Stimulated activated CD4-positive, alpha-beta T cell treated with anti-CD3 and anti-CD28 coated beads, Interleukin-1b, Interleukin-23, amount 100 ng/mL, for 48 hours (primary cell): ENCODE measurements at places on chromosomes 12 and 14.

GRCh38 chr12:53722450-53723041, 4.7 kb downstream of the CALCOCO1 start:
- no peak for DNase-seq

DNA sequence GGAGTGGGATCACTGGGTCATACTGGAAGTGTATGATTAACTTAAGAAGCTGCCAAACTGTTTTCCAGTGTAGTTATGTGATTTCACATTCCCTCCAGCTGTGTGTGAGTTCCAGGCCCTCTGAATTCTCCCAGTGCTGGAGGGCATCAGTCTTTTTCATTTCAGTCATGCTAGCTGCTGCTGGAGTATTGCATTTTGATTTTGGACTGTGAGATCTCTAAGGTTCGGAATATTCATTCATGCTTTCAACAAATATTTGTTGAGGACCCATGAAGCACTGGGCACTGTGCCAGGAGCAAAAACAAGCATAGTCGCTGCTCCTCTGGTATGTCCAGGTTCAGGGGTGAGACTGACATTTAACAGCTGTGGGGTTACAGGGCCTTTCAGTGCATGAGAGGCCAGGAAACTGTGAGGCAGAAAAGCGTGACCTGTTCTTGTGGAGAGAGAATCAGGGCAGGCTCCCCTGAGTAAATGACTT, 133.2 kb downstream of the SCARB1 start:
- no peak for DNase-seq

DNA sequence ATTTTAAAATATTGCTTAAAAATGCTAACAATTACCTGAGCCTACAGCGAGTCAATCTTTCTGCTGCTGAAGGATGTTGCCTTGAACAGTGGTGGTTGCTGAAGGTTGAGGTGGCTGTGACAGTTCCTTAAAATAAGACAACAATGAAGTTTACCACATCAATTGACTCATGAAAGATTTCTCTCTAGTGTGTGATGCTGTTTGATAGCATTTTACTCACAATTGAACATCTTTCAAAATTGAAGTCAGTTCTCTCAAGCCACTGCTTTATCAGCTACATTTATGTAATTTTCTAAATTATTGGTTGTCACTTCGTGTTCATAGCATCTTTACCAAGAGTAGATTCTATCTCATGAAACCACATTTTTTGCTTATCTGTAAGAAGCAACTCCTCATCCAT, 20.3 kb downstream of the CMAS start:
- no peak for DNase-seq

GRCh38 chr14:86640288-86640687, 1110.3 kb downstream of the FLRT2 start:
- no peak for DNase-seq

- peak; percentile 70 for DNase-seq
Measured at GRCh38 chr12:9707864-9708808, 24.8 kb downstream of the CLECL1 start.

GRCh38 chr12:108360487-108360886, 21.4 kb upstream of the CMKLR1 start:
- DNase-seq: no peak

- no peak for DNase-seq
Measured at GRCh38 chr14:94775871-94776210, 5.9 kb upstream of the GSC start.

DNA sequence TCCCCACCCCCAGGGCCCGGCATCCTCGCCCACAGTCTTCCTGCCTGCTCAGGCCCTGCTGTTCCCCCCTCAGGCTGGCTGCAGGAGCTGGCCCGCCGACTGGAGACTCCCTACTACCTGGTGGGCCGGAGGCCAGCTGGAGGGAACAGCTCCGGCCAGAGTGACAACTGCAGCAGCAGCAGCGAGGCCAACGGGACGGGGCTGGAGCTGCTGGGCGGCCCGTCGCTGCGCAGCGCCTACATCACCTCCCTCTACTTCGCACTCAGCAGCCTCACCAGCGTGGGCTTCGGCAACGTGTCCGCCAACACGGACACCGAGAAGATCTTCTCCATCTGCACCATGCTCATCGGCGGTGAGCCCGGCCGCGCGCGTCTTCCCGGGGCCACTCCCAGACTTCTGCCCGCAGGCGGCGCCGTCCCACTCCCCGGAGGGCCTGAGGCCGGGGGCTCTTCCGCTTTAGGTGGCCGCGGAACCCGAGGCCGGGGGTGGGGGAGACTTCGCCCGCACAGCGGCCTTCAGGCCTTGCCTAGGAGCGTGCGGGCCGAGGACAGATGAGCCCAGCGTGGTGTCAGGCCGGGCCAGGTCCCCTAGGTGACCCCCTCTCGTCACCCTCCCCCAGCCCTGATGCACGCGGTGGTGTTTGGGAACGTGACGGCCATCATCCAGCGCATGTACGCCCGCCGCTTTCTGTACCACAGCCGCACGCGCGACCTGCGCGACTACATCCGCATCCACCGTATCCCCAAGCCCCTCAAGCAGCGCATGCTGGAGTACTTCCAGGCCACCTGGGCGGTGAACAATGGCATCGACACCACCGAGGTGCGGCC, 10.2 kb downstream of the KCNH3 start:
- no peak for DNase-seq

- DNase-seq: peak; percentile 37
Measured at GRCh38 chr12:103840462-103840875, 565 bp downstream of the NT5DC3 start.

GRCh38 chr12:8996682-8997405, 7.5 kb downstream of the KLRG1 start:
- DNase-seq: peak; percentile 37

DNA sequence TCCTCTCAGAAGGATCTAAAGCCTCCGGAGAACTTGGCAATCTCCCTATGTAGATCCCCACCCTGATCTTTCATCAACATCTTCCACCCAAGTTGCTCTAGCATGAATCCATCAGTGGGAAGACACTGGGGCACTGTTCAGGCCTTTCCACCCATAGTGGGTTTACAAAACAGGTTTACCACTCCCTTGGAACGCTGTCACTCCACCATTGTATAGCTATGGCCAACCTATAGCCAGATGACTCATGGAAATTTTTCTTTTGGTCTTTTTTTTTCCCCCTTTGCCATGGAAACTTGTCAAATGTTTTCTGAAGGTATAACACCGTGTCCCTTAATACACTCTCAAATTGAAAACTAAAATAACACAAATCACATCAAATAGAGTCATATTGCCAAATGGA, 10.8 kb upstream of the HSPB8 start:
- no peak for DNase-seq

DNA sequence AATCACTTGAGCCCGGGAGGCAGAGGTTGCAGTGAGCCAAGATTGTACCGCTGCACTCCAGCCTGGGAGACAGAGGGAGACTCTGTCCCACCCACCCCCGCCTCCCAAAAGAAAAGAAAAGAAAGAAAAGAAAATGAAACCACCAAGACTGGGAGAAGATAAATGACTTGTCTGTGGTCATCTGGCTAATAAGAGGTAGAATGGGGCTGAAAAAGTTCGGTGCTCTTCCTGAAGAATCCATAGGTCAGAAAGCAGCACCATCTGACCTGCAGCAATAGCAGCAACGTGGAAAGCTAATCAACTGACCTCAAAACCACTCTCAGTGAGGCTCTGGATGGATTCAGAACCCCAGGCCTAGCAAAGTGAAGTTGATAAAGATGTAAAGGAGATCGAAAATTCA, 25.2 kb downstream of the SSH1 start:
- DNase-seq: no peak

DNA sequence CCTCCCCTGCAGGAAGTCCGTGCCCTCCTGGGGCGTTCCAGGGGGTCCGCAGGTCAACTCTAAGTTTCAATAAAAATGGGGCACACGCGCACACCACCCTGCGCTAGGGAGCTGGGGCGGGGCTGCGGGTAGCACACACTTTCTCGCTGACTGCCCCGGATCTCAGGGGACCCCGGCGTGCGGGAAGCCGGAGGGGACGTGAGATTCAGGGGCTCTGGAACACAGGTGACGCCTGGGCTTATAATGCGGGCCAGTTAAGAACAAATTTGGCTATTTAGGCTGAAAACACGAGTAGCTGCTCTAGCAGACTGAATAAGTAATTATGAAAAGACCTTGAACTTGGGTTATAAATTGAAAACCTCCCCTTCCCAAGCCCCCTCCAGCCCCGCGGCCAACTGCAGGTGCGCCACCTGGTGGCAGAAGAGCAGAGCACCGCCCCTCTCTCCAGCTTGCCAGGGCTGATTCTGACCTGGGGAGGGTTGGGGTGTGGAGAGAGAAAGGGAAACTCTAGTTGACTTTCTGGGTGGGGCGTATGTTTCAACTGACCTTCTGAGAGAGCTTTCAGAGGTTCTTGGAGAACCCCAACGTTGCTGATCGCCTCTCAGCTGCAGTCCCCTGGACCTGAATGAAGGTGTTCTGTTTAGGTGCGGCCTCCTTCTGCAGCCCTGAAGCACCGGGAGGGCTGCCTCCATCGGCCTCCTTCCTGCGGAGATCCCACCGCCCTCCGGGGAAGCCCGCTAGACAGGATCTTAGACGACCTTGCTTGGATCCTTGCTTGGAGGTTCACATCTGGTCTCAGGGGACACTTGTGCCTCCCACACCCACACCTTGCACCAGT, 118.4 kb upstream of the EVL start:
- DNase-seq: peak; percentile 45

DNA sequence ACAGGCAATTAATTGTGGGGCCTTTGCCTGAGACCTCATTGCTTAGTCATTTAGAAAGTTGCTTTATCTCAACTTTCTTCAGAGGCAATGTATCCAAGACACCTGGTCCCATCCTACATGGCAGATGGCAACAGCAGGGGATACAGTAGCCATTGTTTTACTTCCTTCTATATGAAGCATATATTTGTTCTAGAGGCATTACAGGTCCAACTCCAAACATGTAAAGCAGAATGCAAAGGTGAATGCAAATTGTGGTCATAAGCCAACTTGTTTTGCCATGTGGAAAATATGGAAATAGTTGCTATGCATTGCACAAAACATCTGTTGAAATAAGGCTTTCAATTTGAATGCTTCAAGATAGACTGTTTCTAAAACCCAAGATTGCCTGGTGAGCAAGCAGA, 109.8 kb upstream of the BCAT1 start:
- DNase-seq: no peak

DNA sequence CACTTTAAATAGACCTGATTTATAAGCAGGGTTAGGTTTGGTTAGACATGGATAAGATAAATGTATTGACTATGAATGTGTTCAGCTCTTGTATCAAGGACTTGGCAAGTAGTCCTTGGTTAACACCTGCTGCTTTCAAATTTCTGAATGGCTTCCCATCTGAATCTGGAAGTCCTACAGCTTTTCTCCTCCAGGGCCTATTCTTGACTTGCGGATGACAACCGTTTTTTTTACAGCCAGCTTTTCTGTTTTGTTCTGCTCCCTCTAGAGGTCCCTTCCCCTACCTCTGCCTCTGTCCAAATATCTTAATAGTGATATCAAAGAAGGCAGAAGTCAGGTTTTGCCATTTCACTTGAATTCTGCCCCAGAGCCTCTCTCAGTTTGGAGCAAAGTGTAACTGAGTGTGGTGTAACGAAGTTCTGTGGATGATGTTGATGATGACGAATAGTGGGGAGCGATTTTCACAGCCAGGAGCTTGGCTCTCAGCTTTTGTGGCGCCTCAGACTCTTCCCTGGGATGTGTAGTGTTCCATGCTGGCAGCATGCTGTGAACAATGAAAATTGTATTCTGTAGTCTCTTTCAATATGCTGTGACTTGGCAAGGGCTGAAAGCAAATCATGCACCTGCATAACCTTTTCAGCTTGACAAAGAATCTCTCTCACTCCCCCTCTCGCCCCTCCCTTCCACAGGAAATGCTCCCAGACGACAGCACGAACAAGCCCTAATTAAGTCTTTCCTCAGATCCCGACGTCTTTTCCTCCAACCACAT, 5.0 kb upstream of the SLC4A8 start:
- no peak for DNase-seq

DNA sequence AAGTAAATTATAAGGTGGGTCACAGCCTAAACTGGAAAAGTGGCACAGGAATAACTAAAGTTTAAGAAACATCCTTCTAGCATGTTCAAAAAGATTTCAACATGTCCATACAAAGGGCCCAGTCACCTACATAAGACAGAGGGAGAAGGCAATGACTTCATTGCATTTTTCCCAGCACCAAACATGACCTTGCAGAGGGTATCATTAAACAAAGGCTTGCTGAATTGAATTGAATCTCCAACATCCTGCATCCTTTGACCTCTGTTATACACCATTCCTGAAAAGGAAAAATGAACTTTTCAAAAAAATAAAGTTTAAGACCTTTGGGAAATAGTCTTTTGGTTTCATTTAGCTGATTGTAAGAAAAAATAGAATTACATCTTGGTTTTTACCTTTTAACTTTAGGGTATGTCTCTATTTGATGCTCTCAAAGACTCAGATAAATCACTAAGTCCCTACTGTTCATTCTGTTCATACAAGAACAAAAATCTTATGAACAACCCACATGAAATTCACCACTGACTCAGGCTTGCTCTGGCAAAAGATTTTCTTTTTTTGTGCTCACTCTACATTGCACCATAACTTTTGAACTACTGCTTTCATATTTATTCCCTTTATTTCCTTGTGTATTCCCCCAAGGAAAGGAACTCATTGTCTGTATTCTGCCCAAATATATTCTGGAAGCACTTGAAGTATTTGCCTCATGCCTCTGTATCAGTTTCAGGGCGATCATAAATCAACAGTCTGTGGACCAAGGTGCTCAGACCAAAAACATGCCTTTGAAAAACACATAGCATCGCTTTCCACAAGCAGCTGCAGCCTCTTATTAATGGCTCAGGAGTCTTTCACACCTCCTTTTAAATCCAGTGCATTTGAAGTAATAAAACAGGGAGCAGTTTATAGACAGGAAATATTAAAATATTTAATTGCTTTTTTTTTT, 121.7 kb downstream of the DUSP6 start:
- DNase-seq: no peak

DNA sequence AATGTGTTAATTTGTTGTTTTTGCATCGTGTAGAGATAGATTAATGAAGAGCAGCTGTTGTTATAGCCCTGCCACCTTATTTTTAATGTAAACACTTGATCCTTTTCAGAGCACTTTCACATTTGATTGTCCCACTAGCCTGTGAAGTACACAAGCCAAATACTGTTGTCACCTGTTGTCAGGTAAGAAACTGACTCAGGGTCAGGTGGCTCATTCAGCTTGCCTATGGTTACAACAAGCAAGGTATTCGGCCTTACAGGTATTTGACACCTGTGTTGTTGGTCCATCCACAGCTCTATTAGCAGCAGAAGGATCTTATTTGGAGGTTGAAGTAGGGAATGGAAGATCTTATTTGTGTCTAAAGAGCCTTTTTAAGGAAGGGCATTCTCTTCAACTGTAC, 108.9 kb downstream of the GPR135 start:
- no peak for DNase-seq

GRCh38 chr12:125907351-125907750, 842.1 kb downstream of the AACS start:
- DNase-seq: no peak
